ENCODE measurements at places on chromosomes 16 and 17.
A peak's percentile ranks its signal among the peaks of the same experiment; 100 is the strongest.

- no peak for DNase-seq
Observed at GRCh38 chr16:50204453-50205108, 51.5 kb downstream of the TENT4B start.

- no peak for DNase-seq
Observed at GRCh38 chr16:49440156-49441065, 66.8 kb downstream of the C16orf78 start.

- DNase-seq: no peak
Observed at GRCh38 chr17:72222661-72223380, 102.0 kb downstream of the SOX9 start.

- no peak for DNase-seq
Observed at GRCh38 chr16:15887283-15887682, 1.1 kb downstream of the CEP20 start.

- DNase-seq: no peak
Observed at GRCh38 chr17:68399638-68400403, 57.5 kb downstream of the WIPI1 start.

DNA sequence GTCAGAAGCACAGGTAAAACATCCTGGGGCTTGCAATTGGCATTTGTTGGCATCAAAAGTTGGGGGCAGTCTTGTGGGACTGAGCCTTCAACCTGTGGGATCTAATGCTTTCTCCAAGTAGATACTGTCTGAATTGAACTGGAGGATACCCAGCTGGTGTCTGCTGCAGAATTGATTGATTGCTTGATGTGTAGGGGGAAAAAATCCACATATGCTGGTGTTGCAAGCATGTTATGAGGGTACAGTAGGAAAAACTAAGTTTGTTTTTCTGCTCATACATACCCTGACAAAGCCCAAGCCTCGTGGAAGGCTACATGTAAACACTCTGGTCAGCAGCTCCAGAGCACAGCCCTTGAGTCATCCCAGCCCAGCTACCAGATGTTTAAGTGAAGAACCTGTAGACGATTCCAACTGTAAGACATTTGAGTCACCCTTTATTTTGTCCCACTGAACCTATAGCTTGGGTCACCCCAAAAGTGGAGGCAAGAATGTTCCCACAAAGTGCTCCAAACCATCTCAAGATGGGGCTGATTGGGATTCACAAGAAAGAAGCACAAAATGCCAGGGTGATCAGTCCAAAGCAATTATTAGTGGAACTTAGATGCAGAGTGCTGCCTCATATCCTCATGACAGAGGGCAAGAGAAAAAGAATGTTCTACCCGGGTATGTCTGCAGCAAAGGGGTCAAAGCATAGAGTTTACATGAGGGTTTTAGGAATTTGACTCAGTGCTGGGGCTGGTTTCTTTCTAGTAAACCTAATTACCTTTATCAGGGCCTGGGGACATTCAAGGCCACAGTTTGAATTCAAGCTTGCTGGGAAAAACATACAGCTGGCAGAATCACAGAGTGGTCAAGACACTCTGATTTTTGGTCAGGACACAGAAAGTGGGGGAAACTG is 9.6 kb upstream of the APPBP2 start:
- DNase-seq: no peak

DNA sequence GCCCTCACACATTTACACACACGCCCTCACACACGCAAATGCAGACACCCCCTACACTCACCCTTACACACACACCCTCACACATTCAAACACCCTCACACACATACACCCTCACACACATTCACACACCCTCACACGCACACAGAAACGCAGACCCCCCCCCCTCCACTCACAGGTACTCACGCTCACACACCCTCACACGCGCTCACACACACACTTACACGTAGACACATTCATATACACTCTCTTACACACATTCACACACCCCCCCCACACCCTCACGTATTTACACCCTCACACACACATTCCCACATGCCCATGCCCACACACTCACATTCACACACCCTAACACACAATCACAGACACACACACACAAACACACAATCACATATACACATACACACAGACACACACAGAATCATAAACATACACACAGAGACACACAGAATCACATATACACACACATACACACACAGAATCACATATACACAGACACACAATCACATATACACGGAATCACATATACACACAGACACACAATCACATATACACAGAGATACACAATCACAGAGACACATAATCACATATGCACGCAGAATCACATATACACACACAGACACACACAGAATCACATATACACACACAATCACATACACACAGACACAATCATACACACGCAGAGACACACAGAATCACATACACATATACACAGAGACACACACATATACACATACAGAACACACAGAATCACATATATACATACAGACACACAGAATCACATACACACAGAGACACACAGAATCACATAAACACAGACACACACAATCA is 250.1 kb upstream of the RPL38 start:
- DNase-seq: no peak

- no peak for DNase-seq
Observed at GRCh38 chr17:39151943-39152818, 744 bp upstream of the PLXDC1 start.

DNA sequence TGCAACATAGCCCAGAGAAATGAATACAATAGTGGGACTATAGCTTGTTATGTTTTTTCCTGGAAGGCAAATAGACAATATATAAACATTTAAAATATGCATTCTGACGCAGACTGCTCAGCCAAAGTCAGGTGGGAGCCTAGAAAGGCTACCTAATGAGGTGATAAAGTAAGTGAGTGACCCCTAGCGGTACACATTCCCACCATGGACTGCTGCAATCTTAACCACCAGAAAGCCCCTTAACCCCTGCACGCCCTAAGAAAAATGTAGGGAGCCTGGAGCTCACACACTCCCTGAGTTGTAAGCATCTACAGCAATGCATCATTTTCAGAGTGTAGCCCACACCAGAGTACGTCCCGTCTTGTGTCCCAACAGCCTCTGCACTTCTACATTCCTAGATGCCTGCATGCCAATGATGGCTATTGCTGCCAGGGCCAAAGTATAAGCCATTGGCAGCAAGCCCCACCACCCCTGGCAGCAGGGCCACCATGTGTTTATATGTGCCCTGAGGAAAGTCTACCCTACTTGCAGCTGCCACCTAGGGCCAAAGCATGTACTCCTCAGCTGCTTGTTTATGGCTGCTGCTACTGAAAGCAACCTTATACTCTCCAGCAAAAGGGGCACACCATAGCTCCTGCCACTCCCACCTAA is 127.6 kb downstream of the KIF2B start:
- no peak for DNase-seq

- no peak for DNase-seq
Observed at GRCh38 chr17:44780161-44780560, 21.4 kb downstream of the ADAM11 start.

- no peak for DNase-seq
Observed at GRCh38 chr16:27539120-27539519, 10.6 kb downstream of the GTF3C1 start.

DNA sequence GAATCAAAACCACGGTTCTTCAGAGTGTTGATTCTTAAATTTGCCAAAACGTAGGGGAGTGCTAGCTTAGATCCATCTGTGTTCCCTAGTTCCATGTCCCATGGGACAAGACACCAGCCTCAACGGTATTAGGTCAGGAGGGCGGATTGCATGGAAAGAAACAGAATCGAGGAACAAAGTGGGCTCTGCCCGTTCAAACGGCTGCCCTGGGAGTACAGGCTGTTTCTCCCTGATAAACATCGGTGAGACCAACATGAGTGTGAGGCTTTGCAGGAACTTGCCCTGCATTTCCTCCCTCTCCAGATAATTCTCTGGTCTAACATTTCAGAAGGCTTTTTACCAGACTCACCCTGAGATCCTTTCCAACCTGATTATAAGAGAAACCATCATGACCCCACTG is 82.2 kb downstream of the MRM3 start:
- no peak for DNase-seq

- DNase-seq: peak; percentile 20
Observed at GRCh38 chr17:64498308-64499203, 1.7 kb upstream of the POLG2 start.

DNA sequence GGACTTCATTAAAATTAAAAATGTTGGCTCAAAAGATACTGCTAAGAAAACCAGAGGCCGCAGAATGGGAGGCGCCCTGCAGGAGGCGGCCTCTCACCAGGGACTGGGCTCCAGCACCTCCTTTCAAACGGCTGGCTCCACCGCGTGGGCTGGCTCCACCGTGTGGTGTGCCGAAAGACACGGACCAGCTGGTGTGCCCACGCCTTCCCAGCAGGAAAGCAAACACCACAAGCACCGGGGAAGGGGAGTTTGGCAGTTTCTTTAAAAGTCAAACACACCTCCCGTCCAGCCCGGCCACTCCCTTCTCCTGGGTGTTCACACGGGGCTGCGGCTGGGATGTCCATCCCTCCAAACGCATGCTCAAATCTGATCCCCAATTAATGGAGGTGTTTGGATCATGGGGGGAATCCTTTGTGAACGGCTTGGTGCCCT is 13.9 kb downstream of the HAGH start:
- DNase-seq: peak; percentile 21

DNA sequence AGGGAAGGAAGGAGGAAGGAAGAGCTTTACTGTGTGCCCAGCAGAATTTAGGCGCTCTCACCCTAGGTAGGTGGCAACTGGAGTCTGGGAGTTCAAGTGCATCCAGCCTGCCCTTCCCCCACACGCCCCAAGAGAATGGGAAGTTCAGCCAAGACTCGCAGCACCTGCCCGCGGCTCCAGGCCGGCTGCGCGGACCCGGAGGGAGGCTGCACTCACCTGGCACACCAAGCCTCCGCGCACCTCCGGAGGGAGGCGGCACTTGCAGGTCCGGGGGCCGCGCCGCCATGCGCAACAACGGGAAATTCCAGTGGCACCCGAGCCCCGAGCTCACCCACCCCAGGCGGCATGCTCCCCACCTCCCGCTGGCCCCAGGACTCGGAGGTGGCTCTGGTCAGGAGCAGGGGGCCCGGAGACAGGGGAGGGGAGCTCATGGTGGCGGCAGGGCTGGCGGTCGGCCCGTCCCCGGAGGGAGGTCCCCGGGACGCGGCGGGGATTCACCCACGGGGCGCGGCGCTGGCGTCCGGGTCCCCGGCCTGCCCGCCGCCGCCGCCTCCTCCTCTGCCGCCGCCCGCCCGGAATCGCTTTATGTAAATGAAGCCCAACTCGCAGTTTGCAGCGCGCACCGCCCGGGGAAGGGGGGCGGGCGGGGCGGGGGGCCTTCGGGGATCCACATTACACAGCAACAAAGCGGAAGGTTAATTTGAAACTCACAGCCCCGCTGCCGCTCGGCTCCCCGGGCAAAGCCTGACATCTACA is at the start of gene ZFHX3:
Gene ZFHX3, minus strand, starts transcription at position 593 of the 756 bp plus-strand sequence. CDS start 87,983 bp downstream, outside the sequence.
- DNase-seq: peak; percentile 38

DNA sequence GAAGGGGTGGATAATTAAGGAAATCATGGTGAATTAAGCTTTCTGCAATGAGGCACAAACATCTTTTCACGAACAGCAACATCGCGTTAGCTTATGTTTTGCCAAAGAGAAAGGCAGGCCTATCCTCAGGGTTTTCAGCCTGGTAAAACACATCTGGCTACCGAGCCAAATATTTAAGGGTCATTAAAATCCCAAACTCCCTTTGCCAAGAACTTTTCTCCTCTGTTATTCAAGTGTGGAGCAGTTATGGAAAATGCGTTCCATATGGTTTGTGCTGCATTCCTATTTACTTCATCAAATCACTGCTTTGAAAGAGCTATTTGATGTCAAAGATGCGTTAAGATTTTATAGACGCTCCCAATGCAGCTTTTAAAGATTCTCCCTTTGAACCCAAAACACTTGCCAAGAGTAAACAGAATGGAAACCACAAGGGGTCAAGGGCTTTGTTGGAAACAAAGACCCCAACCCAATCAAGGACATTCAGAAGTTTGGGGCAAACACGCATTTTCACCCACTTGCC is 308.3 kb upstream of the CDH5 start:
- DNase-seq: no peak

- DNase-seq: no peak
Observed at GRCh38 chr17:75344666-75345065, 55.4 kb upstream of the SLC25A19 start.

DNA sequence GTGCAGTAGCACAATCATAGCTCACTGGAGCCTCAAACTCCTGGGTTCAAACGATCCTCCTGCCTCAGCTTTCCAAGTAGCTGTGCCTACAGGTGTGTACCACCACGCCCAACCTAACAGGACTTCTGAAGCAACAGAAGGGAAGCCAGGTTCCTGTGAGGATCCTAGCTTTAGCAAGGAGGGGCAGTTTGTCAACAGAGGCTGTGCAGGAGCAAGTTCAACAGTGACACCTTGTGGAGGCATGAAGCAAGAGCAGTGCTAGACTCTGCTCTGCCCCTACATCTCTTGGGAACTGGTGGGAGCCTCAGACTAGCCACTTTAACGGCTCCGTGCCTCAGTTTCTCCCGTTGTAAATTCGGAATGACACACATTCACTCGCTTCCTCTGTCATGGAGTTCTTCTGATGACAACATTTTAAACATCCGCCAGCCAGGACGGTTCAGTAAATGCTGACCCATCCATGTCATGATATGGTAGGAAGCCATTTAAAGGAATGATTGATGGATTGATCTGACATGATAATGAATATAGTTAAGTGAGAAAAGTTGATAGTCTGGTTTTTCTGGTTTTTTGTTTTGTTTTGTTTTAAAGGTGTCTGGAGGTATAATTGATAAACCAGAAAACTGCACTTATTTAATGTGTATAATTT is 218.7 kb downstream of the MRTFB start:
- DNase-seq: peak; percentile 53

DNA sequence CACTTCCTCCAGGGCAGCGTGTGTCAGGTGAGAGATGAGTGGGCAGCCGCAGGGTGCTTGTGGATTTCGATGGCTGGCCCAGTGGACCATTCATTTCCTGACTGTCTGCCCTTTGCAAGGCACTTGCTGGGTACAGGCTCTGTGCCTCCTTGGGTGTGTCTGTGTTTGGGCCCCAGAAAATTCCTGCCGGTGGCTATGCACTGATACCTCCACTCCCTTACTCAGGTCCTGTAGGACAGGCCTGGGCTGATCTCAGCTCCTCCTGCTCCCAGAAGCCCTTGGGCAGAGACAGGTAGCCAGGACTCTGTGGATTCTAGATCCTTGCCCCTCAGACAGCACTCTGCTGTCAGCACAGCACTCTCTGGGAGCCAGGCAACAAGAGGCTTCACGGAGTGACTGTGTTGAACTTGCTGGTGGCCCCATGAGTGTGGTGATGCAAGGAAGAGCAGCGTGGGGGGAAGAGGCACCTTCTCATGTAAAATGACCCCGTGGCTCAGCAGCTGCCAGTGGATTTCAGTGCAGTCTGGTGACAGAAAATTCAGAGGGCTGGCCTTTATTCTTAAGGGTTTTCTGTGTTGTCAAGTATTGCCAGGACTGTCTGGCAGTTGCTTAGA is 29.0 kb downstream of the PGS1 start:
- DNase-seq: no peak
